Cortex of kidney (tissue), 1 donor: ENCODE measurements at places on chromosomes 1 and 21.

DNA sequence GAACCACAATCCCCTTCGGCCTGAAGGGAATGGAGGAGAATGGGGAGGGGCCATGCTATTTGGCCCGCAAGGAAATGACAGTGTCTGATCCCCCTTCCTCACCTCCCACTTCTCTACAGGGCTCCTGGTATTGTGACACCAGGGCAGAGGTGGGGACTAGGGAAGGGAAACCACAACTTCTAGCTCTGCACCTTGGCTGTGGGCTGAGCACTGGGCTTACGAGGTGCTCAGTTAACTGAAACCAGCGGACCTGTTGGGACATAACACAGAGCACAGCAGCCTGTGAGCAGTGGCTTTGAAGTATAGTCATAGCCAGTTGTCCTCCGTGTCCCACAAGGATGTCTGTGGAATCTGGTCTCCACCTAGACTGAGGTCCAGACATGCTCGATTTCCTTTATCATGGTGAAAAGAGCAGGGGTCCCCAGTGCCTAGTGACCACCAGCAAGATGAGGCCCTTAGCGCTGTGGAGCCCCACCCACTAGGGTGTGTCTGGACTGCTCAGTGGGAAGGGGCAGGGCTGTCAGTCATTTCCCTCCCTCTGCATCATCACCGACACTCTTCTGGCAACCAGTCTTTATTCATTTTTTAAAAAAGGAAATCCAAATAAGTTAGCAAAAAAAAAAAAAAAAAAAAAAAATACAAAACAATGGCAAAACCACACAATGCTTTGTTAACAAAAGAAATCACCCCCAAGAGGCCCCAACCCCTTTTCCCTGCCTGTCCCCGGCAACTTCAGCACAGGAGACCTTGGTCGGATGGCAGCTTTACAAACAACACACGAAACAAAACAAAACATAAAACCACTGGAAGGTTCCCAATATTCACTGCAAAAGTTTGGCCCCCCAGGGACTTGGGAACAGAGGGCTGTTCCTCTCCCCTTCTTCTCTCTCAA is 3.0 kb downstream of the MYOG start:
- no peak for DNase-seq

GRCh38 chr1:89259283-89259971 is 13.2 kb downstream of the GBP5 start:
- DNase-seq = no peak

DNA sequence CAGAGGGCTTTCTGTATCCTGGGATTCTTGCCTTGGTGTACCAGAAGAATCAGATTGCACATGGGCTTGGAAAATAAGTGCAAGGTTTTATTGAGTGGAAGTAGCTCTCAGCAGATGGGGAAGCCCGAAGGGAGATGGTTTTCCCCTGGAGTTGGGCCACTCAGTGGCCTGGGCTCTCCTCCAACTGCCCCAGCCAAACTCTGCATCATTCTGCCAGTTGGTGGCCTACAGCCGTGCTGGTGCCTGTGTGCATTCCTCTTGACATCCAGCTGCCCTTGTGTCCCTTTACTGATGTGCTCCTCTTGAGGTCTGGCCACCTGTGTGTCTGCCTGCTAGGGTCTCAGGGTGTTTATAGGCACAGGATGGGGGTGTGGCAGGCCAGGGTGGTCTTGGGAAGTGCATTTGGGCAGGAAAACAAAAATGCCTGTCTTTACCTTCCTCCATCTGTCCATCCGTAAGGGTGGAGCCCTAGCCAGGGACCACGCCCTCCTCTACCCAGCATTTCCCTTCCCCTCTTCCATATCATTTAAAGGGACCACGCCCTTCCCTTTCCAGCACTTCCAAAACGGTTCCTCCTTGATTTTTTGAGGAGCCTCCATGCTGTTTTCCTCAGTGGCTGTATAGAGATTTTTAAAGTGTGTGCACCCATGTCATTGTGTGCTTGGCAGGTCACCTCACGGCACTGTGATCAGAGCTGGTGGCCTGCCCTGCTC is 18.9 kb downstream of the SNAP47 start:
- DNase-seq = no peak

GRCh38 chr1:231480008-231480407 is 48.5 kb upstream of the TSNAX start:
- DNase-seq = no peak

DNA sequence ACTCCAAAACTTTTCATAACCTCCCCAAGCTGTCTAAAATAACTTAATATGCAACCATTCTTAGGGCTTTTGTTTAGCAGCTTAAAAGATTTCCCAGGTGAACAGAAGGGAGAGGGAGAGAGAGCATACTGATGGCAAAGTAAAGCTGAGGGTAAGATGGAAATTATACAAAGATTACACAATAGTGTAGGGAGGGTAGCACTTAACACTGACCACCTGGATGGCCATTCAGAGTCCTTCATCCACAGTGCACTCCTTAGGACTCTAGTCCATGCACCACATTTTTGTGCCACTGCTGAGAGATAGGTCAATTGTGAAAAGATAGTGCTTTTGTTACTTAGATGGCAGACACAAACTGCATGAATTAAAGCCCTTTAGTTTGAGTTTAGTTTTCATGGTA is 574.6 kb downstream of the LMO4 start:
- no peak for DNase-seq

DNA sequence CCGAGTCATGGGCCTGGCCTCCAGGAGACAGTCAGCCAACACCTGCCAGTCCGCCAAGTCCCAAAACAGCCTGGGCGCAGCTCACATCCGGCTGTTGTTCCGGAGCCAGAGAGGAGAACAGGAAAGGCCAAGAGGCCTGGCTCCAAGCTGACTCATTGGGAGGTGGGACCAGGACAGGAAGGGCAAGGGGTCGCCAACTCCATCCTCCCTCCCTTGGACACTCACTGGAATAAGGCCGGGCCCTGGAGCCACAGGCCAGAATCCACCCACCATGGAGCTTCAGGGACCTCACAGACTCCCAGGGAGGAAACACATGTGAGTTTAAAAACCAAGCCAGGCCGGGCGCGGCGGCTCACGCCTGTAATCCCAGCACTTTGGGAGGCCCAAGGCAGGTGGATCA is 25.1 kb upstream of the CLIC4 start:
- no peak for DNase-seq

- no peak for DNase-seq
Observed at GRCh38 chr1:197453376-197454058, 185.5 kb downstream of the CRB1 start.

DNA sequence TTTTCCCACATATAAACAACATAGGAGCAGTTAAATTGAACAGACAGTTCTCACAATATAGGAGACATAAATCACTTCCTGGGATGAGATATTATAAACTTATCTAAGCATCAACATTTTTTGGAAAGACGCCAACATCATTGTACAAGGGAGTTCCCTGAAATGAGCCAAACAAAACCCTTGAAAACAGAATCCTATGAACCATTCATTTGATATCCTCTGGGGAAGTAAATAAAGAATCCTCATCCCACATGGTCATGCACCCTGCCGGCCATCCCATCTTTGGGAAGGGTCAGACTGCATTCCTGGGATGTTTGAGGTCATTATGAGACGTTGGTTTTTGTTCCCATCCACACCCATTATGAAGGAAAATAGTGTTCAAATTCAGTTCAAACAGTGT is 111.8 kb upstream of the USP25 start:
- no peak for DNase-seq

DNA sequence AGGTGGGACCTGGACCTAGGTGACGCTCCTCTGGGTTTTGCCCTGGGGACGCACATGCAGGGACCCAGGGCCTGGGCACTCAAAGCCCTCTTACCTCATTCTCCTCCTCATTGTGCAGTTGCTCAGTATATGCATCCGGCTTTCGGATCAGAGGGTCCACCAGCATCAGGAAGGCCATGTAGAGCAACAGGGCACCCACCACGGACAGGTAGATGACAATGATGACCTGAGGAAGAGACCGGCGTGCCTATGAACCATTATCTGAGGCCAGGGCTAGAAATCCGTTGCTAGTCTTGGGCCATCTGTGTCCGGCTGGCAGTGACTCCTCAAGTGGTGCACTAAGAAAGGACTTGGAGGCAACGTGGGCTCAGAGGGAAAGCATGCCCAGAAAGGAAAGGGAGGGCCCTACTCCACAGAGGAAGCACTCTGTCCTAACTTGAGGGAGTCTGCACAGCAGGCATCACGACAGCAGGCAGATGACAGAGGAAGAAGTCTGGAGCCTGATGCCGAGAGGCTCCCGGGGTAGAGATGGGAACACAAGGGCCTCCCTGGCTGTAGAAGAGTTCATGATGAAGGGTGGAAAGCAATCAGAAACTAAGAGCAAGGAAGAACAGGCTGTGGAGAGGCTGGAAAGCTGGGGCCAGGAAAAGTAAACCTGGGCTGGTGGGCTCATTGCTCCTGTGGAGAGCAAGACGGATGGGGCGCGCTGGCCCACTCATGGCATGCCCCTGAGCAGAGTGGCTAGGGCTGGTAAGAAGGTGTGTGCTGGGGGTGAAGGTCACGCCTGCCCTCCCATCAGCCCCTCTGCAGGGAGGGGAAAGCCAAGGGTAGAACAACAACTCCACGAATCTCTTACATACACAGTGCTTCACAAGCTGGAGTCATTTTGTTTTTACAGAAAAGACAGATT is 10.3 kb downstream of the TMEM9 start:
- no peak for DNase-seq

- no peak for DNase-seq
Observed at GRCh38 chr1:169363046-169363730, 4.4 kb downstream of the NME7 start.

GRCh38 chr1:245901037-245901436 is 606.0 kb downstream of the SMYD3 start:
- DNase-seq = no peak

DNA sequence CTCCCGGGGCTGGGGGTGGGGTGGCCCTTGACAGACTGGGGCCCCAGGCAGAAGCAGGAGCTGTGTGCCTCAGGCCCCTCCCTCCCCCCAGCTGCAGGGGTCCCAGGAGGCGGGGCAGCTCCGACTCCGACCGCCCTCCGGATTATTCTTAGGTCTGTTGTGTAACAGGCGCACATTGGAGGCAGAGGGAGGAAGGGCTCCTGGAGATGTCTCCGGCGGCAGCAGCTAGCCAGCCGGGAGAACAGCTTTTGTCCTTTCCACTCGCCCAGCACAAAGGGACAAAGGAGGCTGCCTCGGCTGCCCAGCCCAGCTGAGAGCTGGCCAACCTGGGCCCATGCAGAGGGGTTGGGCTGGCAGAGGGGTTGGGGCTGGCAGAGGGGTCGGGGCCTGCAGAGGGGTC is 29.7 kb upstream of the PLCH2 start:
- no peak for DNase-seq

- no peak for DNase-seq
Observed at GRCh38 chr1:93815366-93816110, 63.5 kb downstream of the DNTTIP2 start.

DNA sequence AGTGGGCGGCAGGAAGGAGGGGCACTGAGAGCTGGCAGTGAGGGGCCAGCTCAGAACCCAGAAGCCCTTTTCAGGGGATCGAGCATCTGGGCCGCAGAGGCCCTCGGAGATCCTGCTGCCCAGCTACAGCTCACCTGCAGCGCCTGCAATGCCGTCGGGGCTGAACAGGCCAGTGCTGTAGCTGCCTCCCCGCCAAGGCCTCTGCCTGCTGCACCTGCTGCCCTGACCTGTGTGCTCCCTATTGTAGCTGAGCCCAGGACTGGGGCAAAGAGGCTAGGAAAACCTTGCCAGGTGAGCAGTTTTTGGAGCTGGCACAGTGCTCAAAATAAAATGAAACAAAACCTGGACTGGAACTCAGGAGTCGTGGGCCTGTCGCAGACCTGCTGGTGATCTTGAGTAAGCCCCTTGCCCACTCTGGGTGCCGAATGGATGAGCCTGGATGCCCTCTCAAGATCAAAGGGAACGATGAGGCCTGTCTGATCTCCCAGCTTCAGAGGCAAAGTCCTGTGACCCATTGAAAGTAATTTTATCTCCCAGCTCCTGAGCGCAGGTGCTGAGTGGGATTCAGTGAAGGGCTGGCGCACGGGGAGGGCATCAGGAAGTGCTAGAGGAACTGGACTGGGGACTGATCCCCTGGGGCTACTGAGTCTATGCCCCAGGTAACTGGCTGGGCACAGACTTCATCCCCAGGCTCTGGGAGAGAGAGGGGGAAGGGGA is 154.6 kb downstream of the FOXD2 start:
- DNase-seq = no peak

DNA sequence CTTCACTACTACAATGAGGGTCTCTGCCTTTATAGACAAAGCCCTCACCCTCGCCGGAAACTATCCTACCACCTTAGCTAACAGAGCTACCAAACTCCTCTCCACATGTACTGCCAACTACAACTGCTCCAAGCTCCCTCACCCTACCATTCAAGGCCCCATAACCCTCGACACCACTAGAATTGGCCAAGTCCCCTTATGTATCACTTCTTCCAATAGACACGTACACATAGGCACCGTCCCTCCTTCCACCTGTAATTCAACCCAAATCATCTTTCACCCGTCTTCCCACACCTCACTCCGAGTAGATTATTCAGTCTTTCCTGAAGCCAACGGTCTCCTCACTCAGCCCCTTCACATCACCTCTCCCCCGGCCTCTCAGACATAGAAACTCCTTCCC is 19.7 kb upstream of the CA6 start:
- no peak for DNase-seq

GRCh38 chr1:235601104-235601503 is 48.5 kb downstream of the GNG4 start:
- no peak for DNase-seq

DNA sequence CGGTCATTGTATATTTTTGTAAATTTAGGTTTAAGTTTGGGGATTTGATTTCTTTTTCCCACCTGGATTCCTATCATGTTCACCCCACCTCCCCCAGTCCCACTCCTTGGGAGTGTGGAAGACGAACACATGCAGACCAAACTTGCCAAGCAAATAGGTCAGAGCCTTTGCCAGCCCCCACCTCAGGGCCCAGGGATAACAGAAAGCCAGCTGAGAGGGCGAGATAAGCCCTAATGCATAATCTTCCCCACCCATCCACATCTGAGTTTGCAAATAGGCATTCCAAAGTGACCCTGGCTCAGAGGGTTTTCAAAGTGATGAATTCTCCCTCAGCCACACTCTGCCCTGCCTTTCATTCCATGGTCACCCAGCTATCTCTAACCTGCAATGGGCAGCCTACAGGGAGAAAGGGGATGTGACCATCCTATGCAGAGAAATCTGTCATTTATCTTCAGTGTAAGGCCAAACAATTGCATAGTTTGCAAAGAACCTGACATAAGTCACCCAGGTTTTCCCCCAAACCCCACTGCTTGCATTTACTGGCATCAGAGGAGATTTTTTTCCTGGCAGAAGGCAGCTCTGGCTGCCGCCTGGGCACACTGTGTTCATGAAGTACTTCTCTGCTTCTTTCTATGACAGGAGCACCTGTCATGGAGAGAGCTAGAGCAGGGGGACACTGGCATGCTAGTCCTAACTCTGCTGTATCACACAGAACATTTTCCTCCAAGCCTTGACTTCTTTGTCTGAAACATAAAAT is 69.0 kb upstream of the NFIA start:
- DNase-seq = no peak

GRCh38 chr1:219927956-219928790 is at the start of gene SLC30A10:
Gene SLC30A10, minus strand, starts transcription at chr1:219928557. Its CDS starts 117 bp downstream, at chr1:219928440.
- DNase-seq = no peak
